Activated naive CD4-positive, alpha-beta T cell treated with anti-CD3 and anti-CD28 coated beads, Interleukin-2, amount 50 U/mL, for 16 hours (primary cell): ENCODE measurements at places on chromosomes 12 and 14.

DNA sequence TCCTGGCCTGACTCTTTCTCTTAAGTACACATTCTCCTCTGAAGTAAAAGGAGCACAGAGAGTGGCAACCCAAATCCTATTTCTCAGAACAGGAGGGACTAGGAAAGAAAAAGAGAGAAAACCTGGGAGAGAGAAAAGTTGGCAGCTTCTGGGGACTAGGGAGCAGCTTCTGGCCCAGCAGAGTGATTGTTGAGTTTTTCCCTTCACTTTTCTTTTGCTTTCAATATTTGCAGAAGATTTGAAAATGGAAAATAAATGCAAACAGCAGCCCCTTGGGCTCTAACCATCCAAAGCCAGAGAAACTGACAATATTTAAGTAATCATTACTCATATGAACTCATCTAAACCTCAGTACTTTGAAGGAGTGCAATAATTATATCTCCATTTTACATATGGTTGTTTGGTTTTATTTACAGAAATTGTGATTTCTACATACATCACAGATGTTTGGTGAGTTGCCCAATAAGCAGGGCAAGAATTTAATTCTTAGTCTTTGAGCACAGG is 28.8 kb upstream of the IGF1 start:
- no peak for DNase-seq

DNA sequence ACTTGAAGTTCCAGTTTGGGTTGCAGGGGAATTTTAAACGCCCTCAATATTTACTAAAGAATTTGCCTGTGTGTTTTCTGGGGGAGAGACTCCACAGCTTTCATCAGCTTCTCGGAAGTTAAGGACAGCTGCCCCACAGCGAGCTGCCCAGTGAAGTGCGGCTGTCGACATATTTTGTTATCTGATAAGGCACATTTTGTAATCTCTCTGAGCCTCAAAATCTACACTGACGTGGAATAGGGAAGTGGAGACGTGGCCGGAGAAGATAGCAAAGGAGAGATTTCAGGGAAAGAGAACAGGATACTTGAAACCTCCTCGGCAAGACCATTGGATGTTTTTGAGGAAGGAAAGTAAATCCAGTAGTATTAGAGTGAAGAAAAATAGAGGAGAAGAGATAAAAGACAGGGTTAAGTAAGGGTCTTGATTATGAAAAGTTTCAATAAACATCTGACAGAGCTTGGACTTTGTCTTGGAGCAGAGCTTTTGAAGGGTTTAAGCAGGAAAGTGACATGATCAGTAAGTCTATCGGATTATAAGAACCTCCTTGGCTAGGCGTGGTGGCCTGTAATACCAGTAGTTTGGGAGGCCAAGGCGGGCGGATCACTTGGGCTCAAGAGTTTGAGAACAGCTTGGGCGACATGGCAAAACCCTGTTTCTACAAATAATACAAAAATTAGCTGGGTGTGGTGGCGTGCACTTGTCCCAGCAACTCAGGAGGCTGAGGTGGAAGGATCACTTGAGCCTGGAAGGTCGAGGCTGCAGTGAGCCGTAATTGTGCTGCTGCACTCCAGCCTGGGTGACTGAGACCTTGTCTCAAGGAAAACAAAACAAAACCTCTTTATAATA is 1.1 kb downstream of the POLR3B start:
- no peak for DNase-seq

GRCh38 chr14:100134586-100134985 is 24.9 kb downstream of the DEGS2 start:
- DNase-seq = no peak

- DNase-seq = no peak
Observed at GRCh38 chr14:93009471-93010129, 86.7 kb downstream of the CHGA start.

GRCh38 chr12:21499765-21500164 is 1.7 kb downstream of the RECQL start:
- DNase-seq = no peak
